ENCODE measurements at places on chromosomes 5 and 9.

DNA sequence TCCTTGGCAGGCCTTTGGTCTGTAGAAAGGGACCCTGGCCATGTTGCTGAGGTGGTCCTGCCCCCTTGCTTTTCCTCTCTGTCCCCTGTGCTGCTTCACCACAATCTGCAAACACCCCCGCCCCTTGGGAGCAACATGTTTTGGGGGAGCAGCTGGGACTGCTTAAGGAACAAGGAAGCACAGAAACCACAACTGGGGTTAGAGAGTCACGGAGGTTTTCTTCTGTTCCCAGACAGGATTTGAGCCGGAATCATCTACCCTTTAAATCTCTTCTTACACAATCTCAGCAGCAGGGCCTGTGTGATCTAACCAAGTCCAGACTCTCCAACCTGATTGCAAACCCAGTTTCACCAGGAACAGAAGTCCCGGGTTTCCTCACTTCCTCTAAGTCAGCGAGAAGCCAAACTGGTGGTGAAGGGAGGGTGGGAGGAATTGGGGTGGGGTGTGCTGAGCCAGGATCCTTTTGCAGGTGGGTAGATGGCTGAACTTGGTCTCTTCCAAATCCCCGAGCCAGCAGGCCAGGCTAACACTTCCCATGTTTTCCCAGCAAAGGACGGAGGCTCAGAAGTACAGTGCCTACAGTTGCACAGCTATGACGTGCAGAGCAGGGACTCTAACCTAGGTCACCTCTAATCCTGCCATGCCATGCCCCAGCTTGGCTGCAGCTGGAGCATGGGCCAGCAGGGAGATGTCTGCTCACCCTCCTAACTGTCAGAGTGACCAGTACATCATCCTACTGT lies 25.0 kb downstream of the SH3PXD2B start:
- DNase-seq = no peak

GRCh38 chr5:395921-396530 lies 47.0 kb upstream of the EXOC3 start:
- DNase-seq = no peak

DNA sequence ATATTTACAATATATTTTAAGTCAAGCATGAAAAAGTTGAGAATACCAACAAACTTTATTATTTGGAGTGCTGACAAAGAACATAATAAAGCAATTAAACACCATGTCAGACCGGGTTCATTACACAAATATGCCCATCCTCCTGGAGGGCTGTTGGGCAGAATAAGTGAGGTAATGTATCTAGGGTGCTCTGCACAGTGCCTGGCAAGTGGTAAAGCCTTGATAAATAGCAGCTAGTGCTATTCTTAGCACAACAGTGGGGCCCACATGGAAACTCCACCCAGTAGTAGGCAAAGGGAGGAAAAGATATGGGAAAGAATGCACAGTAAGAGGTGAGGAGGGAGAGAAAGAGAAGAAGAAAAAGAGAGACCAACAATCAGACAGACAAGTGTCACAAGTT lies 97.7 kb downstream of the SLC1A3 start:
- DNase-seq = no peak

DNA sequence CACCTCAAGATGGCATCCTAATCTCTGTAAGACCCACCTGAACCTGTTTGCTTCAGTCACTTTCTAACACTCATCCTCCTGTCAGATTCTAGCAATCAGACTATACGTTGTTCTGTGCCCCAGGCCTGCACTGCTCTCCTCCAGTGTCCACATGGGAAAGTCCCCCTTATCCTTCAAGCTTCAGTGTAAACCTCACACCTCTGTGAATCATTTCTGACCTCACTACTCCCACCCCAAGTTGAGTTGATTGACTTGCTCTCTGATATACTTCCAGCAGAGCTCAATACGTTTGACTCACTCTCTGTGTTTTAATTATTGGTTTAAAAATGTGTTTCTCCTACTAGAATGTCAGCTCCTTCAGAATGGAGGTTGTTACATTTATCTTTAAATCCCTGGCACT lies 240.2 kb downstream of the FBXL17 start:
- no peak for DNase-seq

DNA sequence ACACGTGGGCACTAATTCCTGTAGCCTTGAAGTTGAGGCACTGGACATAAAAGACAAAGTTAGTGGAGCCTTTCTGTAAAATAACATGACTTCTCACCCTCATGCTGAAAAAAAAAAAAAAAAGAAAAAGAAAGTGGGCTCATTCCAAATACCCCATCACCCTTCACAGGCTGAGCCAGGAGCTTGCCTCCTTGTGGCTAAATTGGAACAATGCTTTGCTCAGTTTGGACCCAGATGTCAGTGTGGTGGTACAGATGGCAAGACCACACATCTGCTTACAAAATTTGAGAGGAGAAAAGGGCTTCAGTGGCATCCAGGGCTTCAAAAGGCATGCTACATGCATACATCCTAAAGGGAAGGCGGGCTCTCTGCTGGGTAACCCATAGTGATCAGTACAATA lies 342.8 kb downstream of the EBF1 start:
- DNase-seq = no peak

- no peak for DNase-seq
Measured at GRCh38 chr9:112043423-112043822, 131.7 kb downstream of the SUSD1 start.

DNA sequence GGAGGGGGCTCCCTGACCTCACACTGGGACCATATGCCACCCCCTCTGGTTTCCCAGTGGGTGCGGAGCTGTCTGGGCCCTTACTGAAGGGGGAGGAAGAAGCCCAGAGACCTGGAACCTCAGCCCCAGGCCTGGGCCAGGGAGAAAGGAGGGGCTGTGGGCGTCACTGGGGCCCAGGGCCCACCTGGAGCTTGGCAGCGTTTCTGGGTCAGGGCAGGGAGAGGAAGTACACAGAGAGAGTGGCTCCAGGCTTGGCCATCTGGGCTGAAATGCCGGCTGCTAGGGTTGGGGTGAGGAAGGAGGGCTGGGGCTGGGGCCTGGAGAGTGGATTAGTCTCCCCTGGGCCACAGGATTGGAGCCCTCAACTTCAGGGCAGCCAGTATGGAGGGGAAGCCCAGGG lies 6.4 kb upstream of the DAB2IP start:
- no peak for DNase-seq

DNA sequence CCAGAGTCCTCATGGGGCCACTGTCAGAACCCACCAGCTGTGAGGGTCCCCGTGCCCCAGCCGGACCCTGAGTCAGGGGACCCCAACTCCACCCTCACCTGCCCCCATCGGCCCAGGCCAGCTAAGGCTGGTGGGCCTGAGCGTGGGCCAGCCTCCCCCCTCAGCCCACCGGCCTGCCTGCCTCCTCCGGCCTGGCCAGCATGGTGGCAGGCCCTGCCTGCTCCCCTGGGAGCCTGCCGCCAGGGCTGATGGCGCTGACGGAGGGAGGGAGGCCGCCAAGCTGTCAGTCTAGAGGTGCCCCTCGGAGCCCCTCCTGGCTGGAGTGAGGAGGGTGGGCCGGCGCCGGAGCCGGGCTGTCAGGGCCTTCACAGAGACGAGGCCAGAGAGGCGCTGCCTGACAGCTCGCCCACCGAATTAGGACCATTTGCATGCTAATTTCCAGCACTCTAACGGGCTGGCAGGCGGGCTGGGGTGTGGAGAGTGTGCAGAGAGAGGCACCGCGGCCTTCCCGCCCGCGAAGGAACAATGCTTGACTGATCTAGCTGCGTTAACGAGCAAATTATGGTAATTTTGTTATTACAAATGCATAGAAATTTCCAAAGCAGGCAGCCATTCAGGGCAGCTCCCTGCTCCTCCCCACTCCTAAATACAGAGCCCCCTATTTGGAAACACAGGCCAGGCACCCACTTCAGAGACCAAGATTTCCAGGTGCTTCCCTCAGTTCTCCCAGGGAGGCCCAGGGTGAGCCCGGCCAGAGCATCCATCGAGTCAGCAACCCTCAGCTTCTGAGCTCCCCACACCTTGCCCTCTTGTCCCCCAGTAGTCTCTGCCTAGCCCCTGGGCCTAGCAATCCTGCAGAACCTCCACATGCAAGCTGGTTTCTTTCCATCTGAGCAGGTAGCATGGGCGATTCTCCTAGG lies 169.3 kb downstream of the PAX5 start:
- DNase-seq = no peak

DNA sequence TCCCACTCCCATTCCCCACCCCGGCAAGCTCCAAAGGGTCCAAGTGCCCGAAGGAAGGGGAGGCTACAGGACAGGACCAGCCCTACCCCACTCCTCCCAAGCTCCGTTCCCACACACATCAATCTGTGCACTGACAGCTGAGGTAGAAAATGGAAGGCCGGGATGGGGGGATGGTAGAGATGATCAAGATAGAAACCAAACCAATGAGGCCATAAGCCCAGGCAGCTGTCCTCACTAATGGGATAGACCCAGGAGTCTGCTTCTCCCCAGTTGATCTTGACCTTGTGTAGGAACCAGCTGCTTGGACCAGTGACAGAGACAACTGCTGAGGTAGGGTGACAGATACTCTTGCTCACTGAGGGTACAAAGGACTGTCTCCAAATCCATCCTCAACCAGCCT lies 38.6 kb downstream of the B4GALT1 start:
- no peak for DNase-seq

DNA sequence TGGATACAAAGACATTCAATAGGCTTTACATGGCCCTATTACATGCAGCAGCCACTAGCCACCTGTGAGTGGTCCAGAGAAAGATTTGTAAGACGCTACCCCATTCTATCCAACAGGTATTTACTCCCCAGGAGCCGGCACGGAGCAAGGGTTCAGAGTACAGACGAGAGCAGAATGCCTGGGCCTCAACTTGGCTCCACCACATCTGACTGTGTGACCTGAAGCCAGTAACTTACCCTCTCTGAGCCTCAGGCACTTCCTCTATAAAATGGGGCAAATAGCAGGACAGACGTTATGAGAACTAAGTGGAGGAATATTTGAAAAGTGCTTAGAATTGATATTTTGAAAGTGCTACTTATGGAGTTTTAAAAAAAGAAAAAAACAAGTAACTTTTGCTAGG lies 100.0 kb downstream of the TLE1 start:
- no peak for DNase-seq

GRCh38 chr5:82142217-82142841 lies 135.8 kb downstream of the RPS23 start:
- DNase-seq = no peak

- DNase-seq = no peak
Measured at GRCh38 chr9:37035648-37036370, 1.7 kb upstream of the PAX5 start.

- no peak for DNase-seq
Measured at GRCh38 chr9:35510754-35511428, 21.0 kb downstream of the RUSC2 start.

DNA sequence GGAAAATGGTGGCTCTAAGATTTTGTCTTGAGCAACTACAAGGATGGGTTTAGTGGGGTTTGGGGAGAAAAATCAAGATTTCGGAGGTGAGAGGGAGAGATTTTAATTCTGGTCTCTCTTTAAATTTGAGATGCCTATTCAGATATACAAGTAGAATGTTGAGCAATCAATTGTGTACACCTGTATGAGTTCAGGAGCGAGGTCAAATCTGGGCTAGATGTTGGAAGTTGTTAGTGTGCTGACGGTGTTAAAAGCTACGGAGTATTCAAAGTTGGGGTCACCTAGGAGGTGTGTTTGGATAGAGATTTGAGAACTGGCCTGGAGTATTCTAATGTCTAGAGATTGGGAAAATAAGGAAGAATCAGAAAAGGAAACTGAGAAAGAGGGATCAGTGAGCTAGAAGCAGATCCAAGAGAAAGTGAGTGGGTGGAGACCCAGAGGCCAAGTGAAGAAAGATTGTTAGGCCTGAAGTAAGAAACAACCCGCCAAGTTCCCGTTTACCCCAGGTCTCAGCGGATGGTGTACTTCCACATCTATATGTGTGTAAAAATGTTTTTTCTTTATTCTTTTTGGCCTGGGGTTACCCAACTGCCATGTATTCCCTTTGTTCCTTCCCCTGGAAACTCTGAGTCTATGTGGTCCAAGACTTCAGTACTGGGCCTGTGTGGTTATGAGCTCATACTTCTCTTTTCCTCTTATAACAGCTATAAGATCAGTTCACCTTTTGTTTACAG lies 11.9 kb upstream of the ARHGAP26 start:
- DNase-seq = no peak

DNA sequence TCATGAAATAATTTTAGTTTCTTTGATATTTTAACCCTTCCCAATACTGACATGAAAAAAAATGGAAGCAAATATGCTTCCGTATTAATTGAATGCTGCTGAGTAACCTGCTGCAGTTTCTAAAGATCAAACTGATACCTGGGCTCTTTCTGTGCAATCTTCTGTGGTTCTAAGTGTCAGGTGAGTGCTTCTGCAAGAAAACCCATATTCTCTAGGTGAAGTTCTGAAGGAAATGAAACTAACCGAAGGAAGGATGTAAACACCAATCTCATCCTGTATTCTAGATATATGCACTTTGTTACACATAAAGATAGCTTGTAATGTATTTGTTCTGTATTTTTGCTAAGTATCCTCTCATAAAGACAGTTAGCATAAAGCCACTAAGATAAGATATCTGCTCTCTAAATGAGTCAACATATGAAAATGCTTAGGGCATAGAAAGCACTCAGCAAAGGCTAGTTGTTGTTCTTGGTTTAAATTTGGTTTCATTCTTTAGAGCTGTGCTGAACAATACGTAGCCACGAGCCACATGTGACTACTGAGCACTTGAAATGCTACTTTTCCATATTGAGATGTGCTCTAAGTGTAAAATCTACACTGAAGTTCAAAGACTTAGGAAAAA lies 52.0 kb downstream of the ITGA2 start:
- no peak for DNase-seq

GRCh38 chr5:63323926-63324325 lies 638.3 kb downstream of the HTR1A start:
- DNase-seq = no peak

GRCh38 chr5:154221371-154221896 lies 30.9 kb downstream of the GALNT10 start:
- DNase-seq = peak; percentile 23

DNA sequence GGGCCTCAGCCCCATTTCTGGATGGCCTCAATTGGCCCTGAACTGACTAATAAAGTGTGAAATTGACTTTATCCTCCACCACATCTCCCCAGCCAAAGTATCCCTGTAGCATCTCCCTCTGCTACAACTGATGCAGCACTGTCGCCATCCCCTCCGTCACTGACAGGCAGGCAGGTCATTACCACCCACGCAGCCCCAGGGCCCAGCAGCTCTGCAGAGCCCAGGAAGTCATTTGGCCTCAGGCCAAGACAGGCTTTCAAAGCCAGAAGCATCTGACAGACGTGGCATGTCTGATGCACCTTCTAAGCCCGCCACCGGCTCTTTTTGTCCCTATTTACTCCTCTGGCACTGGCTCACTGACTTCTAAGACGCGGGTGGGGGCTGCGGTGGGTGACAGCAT lies 65.3 kb downstream of the ARHGEF37 start:
- no peak for DNase-seq

DNA sequence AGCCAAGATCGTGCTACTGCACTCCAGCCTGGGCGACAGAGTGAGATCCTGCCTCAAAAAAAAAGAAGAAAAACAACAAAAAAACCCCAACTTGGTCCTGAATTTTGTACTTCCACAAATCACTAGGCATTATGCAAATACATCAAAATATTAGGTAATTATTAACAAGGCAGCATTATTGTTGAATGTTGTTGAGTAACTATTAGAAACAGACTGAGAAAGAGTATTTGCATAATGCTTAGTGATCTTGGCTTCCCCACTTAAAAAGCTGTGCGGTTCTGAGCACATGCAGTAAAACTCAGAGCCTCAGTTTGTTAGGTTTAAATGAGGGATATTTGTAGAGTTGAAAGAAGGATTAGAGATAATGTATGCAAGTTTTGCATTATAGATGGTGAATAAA lies 64.2 kb downstream of the SCAMP1 start:
- no peak for DNase-seq

- DNase-seq = no peak
Measured at GRCh38 chr9:135613946-135614805, 25.2 kb downstream of the GLT6D1 start.

GRCh38 chr9:26296910-26297572 lies 595.6 kb downstream of the CAAP1 start:
- DNase-seq = no peak

GRCh38 chr9:97794666-97795065 lies 58.4 kb upstream of the FOXE1 start:
- no peak for DNase-seq
